Hepatocyte (in vitro differentiated cells): ENCODE measurements at places on chromosomes 4 and X. TPM values are rescaled to one million over a fixed set of nuclear protein-coding genes. Genes with fewer than 3 reads are reported as not detected.

DNA sequence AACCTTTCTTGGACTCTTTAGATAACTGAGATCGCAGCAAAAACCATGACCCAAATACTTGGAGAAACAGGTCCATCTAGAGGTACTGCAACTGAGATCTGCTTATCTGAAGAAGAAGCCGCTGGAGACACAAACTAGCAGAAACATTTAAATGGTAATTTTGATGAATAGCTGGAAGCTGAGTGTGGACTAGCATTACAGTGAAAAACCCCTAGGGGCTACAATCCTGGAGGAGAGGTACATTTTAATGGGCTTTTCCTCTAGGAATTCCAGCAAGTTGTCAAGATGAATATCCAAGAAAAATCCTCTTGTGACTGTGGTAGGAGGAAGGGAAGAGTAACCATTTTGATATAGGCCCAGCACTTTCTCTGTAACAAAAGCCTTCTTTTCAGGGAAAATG lies 592.5 kb upstream of the GRIA3 start:
- no peak overlapping the region for H3K27ac ChIP-seq
- no peaks in the 10 kb centered on the region for H3K4me1 ChIP-seq
- H3K27me3 ChIP-seq, result no peaks in the 10 kb centered on the region
- no peak overlapping the region for H3K4me3 ChIP-seq

GRCh38 chrX:40474205-40474626 lies 106.6 kb upstream of the ATP6AP2 start:
- DNase-seq, result peak; percentile 90
- peaks cover 18% of the 10 kb centered on the region for H3K4me1 ChIP-seq
- H3K4me3 ChIP-seq, result no peak overlapping the region
- no peaks in the 10 kb centered on the region for H3K36me3 ChIP-seq
- H3K27me3 ChIP-seq, result no peaks in the 10 kb centered on the region
- peak overlapping the region; percentile 84 for H3K27ac ChIP-seq

DNA sequence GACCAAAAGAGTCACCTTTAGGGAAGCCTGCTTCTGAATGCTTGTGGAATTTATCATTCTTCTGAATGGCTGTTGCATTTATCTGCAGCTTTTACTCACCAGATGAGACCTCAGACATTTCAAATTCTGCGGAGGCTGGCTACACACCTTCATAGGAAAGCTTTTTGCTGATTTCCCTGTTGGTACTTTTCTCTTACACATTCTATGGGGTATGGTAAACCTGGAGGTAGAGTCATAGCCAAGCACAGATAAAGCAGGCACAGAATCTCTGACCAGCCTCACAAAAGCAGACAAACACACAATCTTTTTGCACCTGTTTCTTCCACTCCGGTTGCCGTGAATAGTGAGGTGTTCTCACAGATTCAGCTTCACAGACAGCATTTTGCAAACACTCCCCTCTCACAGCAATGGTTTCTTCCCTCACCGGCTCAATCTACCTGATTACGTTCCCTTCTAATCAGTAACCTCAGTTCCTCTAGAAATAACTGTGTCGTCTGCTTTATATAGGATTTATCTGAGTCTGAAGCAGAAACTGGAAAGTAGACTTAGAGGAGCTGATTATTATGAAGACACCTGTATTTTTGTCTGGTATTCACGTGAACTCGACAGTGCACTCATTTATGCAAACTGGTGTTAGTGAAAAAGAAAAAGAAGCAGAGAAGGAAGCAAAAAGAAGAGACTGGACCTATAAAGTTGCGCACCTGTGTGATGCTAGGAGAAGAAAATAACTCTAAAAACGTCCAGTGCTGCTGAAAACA lies 83.1 kb downstream of the DMD start:
- H3K36me3 ChIP-seq, result no peaks in the 10 kb centered on the region
- H3K4me3 ChIP-seq, result peak overlapping the region; percentile 12
- peak overlapping the region; percentile 70 for H3K27ac ChIP-seq
- H3K27me3 ChIP-seq, result no peaks in the 10 kb centered on the region
- no peak for DNase-seq

GRCh38 chrX:148610328-148610698 lies 109.9 kb downstream of the AFF2 start:
- no peak overlapping the region for H3K27ac ChIP-seq
- H3K27me3 ChIP-seq, result no peaks in the 10 kb centered on the region
- DNase-seq, result no peak
- no peaks in the 10 kb centered on the region for H3K4me1 ChIP-seq

The LNX1 gene
- total RNA-seq, result 16.7 and 20.8 TPM in 2 replicates

The PAGE4 gene
- total RNA-seq, result 1.0 TPM in 1 of 2 replicates, not detected in the other

The SLC39A8 gene
- total RNA-seq, result 22.3 and 24.5 TPM in 2 replicates

GRCh38 chrX:121666171-121666570 lies 618.8 kb downstream of the GLUD2 start:
- H3K27me3 ChIP-seq, result no peaks in the 10 kb centered on the region
- no peak overlapping the region for H3K4me3 ChIP-seq
- H3K4me1 ChIP-seq, result no peaks in the 10 kb centered on the region
- no peak for DNase-seq
- H3K36me3 ChIP-seq, result no peaks in the 10 kb centered on the region

The ARAF gene
- 29.8 and 44.0 TPM in 2 replicates for total RNA-seq

The PDLIM3 gene
- 26.4 and 29.3 TPM in 2 replicates for total RNA-seq

GRCh38 chr4:133777661-133778060 lies 423.9 kb downstream of the PABPC4L start:
- DNase-seq, result no peak
- no peaks in the 10 kb centered on the region for H3K4me1 ChIP-seq
- no peak overlapping the region for H3K4me3 ChIP-seq
- no peak overlapping the region for H3K27ac ChIP-seq
- H3K36me3 ChIP-seq, result no peaks in the 10 kb centered on the region

The TLR3 gene
- 1.8 and 7.3 TPM in 2 replicates for total RNA-seq

DNA sequence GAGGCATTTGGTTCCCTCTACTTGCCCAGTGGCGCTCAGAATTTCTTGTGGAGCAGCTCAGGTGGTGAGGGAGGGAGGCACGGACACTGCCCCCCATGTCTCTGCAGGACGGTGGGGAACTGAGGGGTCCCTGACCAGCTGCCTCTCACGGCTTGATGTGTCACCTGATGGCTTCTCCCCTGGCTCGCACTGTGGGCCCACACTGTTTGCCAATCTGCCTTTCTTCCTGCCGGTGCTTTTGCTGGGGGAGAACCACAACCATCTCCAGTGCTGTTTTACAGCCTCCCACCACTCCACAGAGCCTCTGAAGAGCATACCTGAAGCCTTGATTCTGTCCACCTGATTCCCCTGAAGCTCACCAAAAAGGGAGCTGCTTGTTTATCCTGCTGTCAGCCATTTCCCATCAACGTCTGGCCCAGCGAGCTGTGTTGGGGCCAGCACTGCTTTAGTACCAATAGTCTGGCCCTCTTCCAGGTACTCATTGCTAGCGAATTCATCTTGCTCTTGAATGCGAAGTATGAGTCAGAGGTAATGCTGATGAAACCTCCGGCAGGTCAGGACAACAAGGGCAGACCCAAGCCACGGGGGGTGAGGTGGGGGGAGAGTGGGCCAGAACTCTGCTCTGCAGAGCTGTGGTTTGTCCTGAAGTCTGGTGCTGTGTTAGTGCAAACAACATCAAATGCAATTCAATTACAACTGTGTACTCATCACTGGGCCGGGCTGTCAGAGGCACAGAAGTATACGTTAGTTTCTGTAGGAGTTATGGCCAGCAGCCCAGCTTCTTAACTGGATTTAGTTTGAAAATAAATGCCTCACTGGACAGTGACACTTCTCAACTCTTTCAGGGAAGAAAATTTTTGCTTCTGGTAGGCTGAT lies 208.3 kb upstream of the JADE1 start:
- no peaks in the 10 kb centered on the region for H3K36me3 ChIP-seq
- no peaks in the 10 kb centered on the region for H3K27me3 ChIP-seq
- DNase-seq, result peak; percentile 90
- H3K27ac ChIP-seq, result peak overlapping the region; percentile 89

The SMIM43 gene
- 0.08 TPM in 1 of 2 replicates, not detected in the other for total RNA-seq

The COL25A1 gene
- total RNA-seq, result 1.9 and 3.3 TPM in 2 replicates

DNA sequence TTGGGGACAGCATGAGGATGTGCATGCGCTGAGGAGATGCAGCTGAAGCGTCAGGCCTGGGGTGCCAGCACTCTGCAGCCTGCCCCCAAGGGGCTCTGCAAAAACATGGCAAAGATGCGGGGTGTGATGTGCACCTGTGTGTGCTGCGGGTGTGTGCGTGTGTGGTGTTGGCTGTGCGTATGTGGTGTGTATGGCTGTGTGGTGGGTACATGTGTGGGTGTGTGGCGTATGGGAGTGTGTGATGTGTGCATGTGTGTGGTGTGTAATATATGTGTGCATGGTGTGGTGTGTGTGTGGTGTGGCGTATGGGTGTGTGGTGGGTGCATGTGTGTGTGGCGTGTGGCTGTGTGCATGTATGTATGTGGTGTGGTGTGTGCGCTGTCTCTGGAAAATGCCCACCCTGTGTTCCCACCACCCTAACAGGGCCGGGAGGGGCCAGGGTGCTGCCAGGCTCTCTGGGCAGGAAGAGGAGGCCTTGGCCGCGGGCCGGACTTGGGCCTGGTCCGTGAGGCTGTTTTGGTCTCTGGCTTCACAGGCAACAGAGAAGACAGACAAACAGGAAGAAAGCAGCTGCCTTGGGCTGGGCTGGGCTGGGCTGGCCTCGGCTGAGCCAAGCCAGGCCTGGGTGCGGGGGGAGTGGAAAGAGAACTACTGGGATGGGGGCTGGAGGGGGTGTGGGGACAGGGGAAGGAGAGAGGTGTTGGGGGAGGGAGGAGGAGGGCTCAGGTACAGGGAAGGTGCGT lies 1.1 kb upstream of the AVPR2 start:
- H3K4me1 ChIP-seq, result no peaks in the 10 kb centered on the region
- H3K27me3 ChIP-seq, result no peaks in the 10 kb centered on the region

The PCSK1N gene
- 39.0 and 45.8 TPM in 2 replicates for total RNA-seq

- H3K4me1 ChIP-seq, result peaks cover 23% of the 10 kb centered on the region
- DNase-seq, result no peak
- no peak overlapping the region for H3K4me3 ChIP-seq
- peak overlapping the region; percentile 77 for H3K27ac ChIP-seq
- no peaks in the 10 kb centered on the region for H3K27me3 ChIP-seq
- H3K36me3 ChIP-seq, result no peaks in the 10 kb centered on the region
Measured at GRCh38 chr4:52997132-52997416, 135.0 kb downstream of the RASL11B start.

The IL2RG gene
- 7.1 and 14.1 TPM in 2 replicates for total RNA-seq

DNA sequence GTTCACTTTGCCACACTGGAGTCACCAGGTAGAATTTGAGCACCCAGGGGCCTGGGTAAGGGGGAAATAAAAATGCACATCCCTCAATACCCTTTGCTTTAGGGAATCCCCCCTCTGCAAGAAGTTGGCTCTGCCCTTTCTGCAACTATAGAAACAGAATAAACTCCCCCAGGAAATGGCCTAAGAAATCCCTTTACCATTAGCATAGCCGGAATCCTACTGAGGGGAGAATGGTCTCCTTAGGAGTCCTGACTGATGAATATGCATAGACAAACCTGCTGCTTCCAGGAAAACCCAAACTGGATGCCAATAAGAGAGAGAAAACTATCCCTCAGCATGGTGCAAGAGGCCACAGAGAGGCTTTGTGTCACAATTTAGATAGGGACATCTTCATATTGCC lies 11.0 kb downstream of the EFHC2 start:
- H3K27me3 ChIP-seq, result no peaks in the 10 kb centered on the region
- H3K4me1 ChIP-seq, result no peaks in the 10 kb centered on the region
- H3K36me3 ChIP-seq, result no peaks in the 10 kb centered on the region

- no peak for DNase-seq
- no peaks in the 10 kb centered on the region for H3K36me3 ChIP-seq
- no peak overlapping the region for H3K4me3 ChIP-seq
- H3K27ac ChIP-seq, result no peak overlapping the region
- H3K27me3 ChIP-seq, result no peaks in the 10 kb centered on the region
Measured at GRCh38 chr4:40211224-40212185, 14.7 kb downstream of the RHOH start.

- H3K36me3 ChIP-seq, result no peaks in the 10 kb centered on the region
- no peaks in the 10 kb centered on the region for H3K27me3 ChIP-seq
- H3K4me1 ChIP-seq, result no peaks in the 10 kb centered on the region
- no peak overlapping the region for H3K4me3 ChIP-seq
- DNase-seq, result no peak
Measured at GRCh38 chr4:57044279-57044678, 65.6 kb downstream of the POLR2B start.

- H3K4me3 ChIP-seq, result no peak overlapping the region
- H3K36me3 ChIP-seq, result no peaks in the 10 kb centered on the region
- no peaks in the 10 kb centered on the region for H3K4me1 ChIP-seq
- no peaks in the 10 kb centered on the region for H3K27me3 ChIP-seq
- DNase-seq, result no peak
Measured at GRCh38 chr4:149841686-149842085, 26.0 kb upstream of the IQCM start.

DNA sequence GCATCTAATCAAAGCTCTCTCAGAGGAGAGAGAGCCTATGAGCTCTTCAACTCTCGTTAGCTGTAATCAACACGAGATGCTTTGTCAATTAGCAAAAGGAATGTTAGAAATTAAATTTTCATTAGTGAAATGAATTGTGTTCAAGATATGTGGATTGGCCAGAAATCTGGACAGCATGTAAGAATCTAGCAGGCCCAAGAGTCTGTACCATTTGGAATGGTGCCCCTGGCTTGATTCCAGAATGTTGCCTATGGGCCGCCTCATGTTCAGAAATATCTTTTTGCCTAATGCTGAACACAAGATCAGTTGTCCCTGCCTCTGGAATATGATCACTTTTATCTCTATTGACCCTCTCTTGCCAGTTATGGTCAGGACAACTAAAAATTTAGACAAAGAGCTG lies 88.2 kb downstream of the RBM46 start:
- H3K27me3 ChIP-seq, result no peaks in the 10 kb centered on the region
- no peaks in the 10 kb centered on the region for H3K4me1 ChIP-seq
- no peak overlapping the region for H3K4me3 ChIP-seq
- H3K36me3 ChIP-seq, result no peaks in the 10 kb centered on the region
- DNase-seq, result no peak

- no peaks in the 10 kb centered on the region for H3K27me3 ChIP-seq
- no peak overlapping the region for H3K4me3 ChIP-seq
- H3K36me3 ChIP-seq, result no peaks in the 10 kb centered on the region
- no peak overlapping the region for H3K27ac ChIP-seq
Measured at GRCh38 chr4:139229534-139230039, 50.4 kb downstream of the MGARP start.

DNA sequence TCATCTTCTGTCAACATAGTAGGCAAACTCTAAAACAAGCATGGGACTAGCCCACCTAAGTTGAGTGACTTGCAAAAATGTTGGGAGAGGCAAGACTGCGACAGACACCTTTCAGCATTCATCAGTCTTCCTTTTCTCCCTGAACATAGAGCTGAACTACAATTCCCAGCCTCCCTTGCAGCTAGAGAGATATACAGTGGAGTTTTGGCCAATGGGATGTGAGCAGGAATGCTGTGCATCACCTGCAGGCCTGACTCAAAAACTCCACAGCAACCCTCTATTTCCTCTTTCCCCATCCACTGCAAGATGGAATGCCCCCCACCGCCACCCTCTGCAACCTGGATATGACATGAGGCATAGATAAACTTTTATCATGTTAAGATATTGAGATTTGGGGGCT lies 66.5 kb downstream of the PDHA1 start:
- H3K27me3 ChIP-seq, result no peaks in the 10 kb centered on the region
- H3K27ac ChIP-seq, result no peak overlapping the region
- H3K36me3 ChIP-seq, result no peaks in the 10 kb centered on the region
- no peak for DNase-seq
- H3K4me1 ChIP-seq, result no peaks in the 10 kb centered on the region
